ENCODE measurements at places on chromosomes 11 and 22.

DNA sequence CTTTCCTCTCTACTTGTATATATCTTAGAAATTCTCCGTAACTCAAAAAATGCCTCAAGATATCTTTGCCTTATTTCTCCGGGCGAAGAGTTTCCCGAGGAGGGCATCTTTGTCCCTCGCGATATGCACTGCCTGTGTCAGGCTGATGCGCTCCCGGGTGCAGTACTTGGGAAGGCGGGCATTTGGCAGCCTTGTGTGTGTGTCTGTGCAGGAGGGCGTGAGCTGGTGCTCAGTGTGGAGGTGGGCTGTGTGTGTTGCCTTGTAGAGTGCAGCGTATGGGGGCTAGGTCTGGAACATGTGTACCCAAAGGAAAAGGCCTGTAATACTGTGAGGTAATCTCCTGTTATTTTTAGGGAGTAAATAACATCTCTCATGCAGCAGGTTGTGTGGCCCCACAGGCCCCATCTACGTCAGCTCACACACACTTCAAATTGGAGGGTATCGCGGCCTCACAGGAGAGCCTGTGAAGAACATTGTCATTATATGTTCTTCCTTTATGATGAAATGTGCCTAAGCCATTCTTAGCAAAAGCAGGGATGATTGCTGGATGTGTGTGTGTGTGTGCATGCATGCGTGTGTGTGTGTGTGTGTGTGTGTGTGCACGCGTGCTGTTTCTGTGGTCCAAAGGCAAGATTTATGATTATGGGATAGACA lies 77.5 kb downstream of the KCNJ1 start:
- DNase-seq: no peak

- no peak for DNase-seq
Observed at GRCh38 chr22:37396488-37397084, 30.7 kb downstream of the ELFN2 start.

- no peak for DNase-seq
Observed at GRCh38 chr11:119982517-119983239, 155.2 kb downstream of the TRIM29 start.

- peak; percentile 71 for DNase-seq
Observed at GRCh38 chr11:123560006-123560405, 94.4 kb downstream of the SCN3B start.

GRCh38 chr11:106276859-106277436 lies 199.5 kb downstream of the AASDHPPT start:
- DNase-seq: no peak

- no peak for DNase-seq
Observed at GRCh38 chr11:45621588-45621987, 43.8 kb downstream of the CHST1 start.

DNA sequence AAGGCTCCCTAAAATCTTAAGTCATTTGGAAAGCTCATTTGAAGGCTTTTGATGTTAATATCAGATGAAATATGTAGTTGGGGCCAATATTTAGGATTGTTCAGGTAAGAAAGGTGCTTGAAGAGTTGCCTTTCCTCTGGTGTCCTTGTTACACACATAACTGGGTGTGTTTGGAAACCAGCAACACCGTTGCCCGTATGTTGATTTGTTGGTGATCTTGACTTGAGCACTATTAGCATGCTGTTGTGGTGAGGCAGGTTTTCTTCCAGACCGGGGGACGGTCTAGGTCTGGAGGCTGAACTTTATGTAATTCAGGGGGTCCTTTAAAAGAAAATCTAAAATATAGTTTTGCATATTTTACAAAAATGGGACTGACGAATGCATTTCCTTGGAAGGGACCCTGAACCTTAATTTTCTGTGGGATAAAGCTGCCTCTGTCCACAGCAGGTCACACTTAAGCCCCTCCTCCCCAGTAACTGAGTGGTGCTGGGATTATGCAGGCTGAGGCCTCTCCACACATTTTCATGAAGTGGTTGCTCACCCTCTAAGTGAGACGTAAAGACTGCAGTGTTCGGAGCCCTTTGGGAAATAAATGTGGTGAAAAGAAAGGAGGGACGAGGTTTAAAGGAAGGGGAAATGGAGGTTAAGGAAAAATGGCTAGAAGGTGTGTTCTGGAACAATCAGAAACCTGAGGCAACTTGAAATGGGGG lies 1.8 kb downstream of the YWHAH start:
- DNase-seq: no peak

GRCh38 chr11:132131047-132131446 lies 760.6 kb downstream of the NTM start:
- peak; percentile 98 for DNase-seq

DNA sequence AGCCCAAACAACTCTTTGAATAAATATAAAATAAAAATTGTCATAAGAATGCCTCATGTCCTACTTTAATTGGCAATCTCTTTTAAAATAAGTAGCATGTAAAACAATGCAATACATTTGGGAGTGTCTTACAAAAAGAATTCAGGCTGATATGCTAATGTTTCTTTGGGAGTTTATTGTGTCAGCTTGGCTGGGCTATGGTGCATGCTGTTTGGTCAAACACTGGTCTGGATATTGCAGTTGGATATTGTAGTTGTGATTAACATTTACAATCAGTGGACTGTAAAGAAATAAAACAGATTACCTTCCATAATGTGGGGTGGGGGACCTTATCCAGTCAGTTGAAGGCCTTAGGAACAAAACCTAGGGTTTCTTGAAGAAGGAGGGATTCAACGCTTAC lies 37.0 kb upstream of the B3GAT1 start:
- DNase-seq: no peak

GRCh38 chr11:110174645-110175310 lies 81.6 kb downstream of the ZC3H12C start:
- DNase-seq: no peak

GRCh38 chr11:103633068-103633788 lies 403.2 kb upstream of the DDI1 start:
- DNase-seq: no peak

GRCh38 chr11:34806875-34807274 lies 109.3 kb downstream of the APIP start:
- no peak for DNase-seq

- no peak for DNase-seq
Observed at GRCh38 chr22:22713416-22713815, 69.0 kb downstream of the GGTLC2 start.

- no peak for DNase-seq
Observed at GRCh38 chr11:74462009-74462408, 5.3 kb downstream of the KCNE3 start.

DNA sequence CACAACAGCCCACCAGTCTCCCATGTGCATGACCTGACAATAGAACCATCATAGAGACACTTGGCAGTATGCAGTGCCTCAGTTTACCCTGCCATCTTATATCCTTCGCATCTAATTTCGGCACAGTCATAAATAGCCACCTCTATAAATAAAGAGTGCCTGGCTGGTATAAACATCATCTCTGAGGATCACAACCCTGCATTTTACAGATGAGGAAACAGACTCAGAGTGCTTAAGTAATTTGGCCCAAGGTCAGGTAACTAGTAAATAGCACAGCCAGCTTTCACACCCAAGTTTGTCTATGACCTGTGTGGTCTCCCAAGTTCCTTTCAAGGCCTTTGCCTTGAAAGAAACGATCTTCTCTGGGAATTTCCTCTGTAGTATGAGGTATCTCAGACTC lies 44.6 kb downstream of the CYB5R2 start:
- DNase-seq: no peak

- DNase-seq: no peak
Observed at GRCh38 chr11:44002191-44003093, 45.3 kb upstream of the ACCSL start.

DNA sequence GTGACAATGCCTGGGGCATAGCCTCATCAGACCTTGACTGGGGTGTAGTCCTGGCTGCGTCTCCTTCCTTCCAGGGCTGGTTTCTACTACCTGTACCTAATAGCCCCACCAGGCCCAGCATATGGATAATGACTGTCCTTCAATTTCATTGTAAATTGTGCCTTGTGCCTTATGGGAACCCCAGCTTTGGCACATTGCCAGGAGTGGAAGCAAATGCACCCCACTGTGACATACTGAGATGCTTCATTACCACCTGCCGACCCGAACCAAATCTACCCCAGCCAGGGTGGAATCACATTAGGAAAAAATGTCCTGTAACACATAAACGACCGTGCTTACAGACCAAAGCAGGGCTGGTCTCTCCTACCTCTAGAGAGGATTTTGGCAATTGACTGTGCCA lies 7.3 kb downstream of the TOP3B start:
- DNase-seq: peak; percentile 52

DNA sequence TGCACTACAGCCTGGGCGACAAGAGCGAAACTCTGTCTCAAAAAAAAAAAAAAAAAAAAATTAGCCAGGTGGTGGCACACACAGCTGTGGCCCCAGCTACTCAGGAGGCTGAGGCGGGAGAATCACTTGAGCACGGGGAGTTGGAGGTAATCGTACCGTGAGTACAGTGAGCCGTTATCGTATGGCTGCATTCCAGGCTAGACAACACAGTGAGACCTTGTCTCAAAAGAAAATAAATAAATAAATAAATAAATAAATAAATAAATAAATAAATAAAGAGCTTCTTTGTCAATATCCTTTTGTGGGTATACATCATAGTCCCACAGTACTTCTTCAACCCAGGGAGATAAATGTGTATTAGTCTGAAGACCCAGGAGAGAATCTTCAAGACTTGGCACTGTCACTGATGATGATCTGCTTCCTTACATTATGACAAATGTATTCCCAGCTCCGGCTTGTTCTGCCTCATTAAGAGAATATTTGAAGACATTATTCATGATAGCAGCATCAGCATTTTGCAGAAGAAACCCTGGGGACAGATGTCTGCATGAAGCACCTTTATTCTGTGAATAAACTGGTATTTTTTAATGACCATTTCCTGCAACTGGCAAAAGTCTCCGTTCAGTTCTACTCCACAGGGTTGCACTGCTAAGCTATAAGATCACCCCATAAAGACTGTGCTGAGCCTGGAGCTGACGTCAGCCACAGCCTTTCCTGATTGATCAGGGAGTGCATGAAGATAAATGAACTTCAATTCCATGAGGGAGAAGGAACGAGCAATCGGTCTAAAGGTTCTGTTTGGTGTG lies 1.6 kb upstream of the ACY3 start:
- DNase-seq: no peak

DNA sequence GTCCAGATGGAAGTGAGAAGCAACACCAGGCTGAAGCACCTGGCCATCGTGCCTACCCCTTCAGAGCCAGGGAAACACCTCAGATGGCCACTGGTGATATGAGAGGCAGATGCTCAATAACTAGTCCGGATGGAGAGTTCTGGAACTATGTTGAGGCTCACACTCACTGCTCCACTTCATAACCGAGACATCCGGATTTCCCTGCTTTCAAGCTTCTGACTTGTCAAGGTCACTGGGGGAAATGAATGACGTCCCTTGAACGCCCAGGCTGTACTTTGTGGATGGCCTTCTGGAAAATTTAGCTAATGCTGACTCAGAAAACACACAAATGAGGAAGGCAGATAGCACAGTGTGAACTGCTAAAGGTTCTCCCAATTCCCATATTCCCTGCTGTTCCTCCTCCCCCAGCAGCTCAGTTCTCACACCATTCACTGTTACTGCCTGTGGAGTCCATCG lies at the start of gene LYVE1:
LYVE1 (minus strand) TSS at position 180 of the 456 bp plus-strand sequence; CDS start at position 47, 133 bp downstream.
- DNase-seq: no peak

- DNase-seq: no peak
Observed at GRCh38 chr11:113689768-113690618, 16.1 kb downstream of the TMPRSS5 start.

DNA sequence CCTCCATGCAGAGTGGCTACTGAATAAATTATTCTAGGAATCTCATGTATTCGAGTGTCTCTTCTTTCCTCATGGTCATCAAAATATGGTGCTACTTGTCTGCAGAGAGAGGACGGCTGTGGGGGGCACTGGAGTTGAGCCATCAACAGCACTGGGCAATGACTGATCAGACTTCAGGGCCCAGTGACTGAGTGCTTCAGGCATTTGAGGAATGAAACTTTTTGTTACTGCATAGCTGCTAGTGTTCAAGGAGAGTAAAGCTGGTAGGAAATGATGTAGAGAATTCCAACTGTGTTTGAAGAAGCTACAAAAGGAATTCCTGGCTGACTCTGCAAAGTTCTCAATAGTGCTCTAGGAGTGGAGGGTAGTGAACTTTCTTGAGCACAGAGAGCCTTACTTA lies 277.7 kb downstream of the CADM1 start:
- DNase-seq: no peak

DNA sequence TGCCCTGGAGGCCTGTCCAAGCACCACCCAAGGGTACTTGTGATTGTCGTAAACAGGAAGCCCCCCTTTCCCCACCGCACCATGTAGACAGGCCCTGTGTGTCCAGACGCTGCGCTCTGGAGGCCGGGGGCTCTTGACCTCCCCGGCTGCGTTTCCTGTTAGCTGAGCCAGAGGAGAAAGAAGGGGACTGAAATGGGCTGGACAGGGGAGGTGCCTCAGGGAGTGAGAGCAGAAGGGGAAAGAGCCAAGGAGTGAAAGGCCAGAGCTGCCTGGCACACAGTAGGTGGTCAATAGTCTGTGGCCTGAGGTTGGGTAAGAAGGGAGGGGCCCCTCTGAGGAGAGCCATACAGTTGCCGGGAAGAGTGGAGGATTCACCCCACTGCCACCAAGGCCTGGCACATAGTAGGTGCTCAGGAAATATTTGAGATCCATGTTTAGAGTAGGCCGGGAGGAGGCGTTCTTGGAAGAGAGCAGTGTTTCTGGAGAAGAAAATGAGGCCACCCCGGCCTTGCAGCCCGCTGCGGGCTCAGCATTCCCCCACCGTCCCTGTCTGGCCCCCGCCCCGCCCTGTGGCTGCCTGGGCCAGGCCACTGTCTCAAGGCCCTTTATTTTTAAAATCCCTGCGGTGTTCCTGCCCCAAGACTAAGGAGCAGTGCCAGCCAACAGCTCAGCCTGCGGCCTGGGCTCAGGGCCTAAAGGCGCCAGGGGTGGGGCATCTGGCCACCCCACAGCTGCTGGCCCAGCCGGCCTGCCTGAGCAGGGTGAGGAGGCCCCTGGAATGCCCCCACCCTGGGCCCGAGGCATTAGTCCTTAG lies 13.6 kb upstream of the CDC42EP1 start:
- no peak for DNase-seq

DNA sequence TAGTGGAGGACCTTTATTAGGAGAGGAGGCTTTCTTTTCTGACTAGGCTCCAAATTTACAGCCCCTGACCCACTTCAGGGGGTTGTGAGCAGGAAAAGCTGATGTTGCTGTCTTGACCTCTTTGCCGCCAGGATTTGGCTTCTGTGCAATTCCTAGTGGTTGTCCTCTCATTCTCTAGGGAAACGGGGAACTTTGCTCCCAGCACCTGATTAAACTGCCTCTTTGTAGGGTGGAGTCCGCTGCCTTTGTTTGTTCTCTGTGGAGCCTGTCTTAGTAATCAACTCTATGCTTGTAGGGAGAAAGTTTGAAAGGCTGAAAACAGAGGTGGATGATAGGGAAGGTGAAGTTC lies 16.3 kb downstream of the CTNND1 start:
- DNase-seq: no peak

DNA sequence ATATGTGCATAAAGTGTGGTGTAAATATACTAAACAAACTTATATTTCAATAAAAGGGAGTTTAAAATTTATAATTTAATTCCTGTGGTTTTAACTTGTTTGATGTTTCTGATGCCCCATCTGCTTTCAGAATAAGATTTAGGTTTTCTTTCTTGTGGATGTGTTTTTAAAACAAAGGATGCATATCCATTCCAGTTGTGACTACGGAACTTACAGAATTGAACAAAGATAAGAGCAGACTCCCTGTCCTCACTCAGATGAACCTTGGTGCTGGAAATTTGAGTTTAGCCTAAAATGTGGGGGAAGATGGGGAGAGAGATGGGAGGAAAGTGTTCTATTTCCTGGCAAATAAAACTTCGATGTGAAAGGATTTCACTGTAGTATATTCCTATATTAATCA lies 2.5 kb downstream of the FJX1 start:
- no peak for DNase-seq
